ENCODE measurements at places on chromosomes 12 and 14.

- no peak for DNase-seq
These were observed 108.0 kb downstream of the DERA start for GRCh38 chr12:16019136-16019535.

- no peak for DNase-seq
These were observed 10.7 kb upstream of the LRTM2 start for GRCh38 chr12:1809591-1810190.

GRCh38 chr12:105487963-105488362 is 157.5 kb downstream of the C12orf75 start:
- no peak for DNase-seq

DNA sequence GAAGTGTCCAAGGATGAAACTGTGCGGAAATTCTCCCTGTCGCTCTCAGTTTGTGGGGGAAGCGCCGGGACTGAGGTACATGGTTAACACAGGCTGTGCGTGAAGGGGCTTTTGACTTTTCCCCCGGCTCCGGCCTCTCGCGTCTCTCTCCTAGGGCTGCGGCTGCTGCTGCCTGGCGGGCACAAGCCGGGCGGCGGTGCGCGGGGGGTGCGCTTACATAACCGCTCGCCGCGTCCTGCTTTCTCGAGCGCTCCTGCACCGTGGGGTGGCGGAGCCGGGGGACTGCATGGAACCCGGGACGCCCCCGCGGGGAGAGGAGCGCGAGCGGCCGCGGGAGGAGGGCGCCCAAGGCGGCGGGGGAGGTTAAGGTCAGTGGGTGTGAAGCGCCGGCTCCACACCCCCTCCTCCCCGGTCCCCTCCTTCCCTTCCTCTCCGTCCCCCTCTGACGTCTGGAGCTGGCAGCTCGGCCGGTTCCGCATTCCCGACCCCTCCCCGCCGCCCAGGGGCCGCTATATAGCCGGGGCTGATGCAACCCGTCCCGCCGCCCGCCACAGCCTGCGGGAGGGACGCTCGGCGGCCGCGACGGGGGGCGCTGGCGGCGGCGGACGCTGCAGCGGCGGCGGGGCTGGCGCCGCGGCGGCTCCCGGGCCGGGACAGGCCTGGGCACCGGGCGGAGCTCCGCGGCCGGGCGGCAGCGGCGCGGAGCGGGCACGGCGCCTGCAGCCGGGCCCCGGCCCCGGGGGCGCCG is at the start of gene JDP2:
Gene JDP2, plus strand, starts transcription at position 541 of the 748 bp plus-strand sequence. CDS start 9,899 bp downstream, outside the sequence.
- DNase-seq = peak; percentile 64

DNA sequence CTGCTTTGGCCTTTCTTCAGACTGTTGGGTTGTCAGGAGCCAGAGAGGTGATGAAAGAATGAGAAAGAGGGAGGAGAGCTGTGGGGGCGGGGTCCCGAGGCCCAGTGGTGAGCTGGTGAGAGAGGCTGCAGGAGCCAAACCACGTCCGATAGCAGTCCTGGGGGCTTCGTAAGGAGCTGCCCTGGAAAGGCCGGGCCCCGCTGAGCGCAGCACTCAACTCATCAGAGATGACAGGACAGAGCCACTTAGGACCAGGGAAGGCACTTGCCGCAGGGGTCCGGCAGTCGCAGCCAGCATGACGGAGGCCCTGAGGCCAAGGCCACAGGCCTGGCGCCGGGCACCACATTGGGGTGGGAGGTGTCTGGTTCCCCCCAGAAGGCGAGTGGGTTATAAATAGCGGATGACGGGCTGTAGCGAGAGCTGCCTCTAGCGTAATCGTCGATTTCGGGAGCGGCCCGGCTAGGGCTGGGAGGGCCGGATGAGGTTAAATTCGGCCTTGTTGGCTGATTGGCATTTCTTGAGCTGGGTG is 179.0 kb downstream of the TSPAN9 start:
- no peak for DNase-seq

DNA sequence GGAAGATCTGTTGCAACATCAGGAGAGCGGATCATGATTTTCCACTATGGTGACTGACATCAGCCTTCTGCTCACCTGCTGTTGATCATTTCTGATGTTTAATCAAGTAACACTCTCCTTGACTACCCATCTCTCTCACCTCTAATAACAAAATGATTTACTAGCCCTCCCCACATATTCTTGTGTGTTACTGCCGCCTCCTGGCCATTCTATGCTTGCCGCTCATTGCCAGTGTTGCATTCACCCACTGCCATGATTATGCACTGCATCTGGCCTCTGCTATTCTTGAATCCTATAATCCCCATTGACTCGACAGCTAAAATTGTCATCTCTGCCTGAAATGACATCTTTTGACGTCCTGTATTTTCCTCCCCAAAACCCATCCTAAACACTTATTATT is 113.8 kb downstream of the RERGL start:
- no peak for DNase-seq

DNA sequence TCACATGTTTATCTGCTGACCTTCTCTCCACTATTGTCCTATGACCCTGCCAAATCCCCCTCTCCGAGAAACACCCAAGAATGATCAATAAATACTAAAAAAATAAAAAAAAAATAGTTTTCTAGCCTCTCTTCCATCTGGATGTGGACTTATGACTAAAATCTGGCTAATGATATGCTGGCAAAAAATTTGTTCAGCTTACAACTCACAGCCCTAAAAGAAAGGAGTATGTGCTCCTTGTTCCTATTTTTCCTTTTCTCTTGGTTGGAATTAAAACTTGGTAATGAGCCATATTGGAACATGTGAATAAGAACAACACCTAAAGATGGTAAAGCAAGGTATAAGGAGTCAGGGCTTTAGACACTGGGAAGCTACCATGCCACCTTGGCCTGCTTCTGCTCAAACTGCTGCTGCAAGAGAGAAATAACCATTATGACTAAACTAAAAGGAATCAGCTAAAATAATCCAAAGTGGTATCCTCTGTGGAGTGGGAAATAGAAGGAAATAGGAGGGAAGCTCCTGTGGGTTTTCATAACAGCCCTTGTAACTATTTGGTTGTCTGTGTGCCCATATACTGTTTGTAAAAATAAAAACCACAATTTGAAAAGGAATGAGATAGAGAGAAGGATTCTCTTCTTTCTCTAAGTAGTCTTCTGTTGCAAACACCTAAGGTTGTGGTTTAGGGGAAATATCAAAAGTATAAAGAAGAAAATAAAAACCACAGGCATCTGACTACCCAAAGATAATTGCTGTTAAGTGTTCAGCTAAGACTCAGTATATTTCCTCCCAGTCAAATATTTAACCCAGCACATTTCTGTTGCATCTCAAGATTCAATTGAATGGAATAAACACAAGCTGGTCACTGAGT is 53.8 kb downstream of the SDR9C7 start:
- DNase-seq = no peak

DNA sequence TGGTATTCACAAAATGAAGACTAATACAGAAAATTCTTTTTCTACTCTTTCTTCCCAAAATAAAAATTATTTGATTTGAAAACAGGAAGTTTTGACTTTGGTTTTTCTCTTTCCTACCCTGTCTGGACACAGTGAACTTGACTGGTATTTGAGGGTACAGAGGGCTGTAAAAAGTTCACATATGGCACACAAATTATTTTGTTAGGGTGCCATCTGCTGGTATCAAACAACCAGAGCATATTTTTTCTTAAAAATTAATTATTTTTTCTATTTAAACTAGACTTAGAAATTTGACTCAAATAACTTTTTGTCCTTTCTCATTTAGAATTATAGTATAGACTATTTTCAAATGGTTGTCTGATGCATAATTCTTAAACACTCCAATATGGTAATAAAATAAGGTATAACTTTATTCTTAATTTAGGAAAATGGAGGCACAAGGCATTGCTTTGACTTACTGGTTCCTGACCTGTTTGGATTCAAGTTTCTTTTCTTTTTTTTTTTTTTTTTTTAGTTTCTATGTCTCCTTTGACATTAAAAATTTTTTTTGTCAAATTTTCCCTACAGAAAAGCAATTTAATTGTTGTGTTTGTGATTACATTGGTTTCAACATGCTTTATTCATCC is 390.6 kb downstream of the PRKD1 start:
- DNase-seq = no peak

DNA sequence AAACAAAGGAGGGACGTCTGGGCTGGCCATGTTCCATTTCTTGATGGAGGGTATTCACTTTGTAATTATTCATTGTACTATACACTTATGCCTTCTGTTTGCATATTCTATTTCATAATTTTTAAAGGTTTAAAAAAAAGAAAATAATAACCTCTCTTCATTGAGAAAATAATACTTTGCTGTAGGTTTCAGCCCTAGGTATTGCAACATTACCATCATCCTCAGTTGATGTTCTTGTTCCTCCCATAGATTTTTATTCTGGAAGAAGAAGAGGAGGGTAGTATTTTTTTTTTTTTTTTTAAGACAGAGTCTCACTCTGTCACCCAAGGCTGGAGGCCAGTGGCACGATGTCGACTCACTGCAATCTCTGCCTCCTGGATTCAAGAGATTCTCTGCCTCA is 54.7 kb downstream of the PHLDA1 start:
- no peak for DNase-seq

GRCh38 chr12:27651201-27651600 is 45.0 kb upstream of the REP15 start:
- DNase-seq = no peak

GRCh38 chr12:57404966-57405640 is 25.7 kb downstream of the R3HDM2 start:
- DNase-seq = no peak

DNA sequence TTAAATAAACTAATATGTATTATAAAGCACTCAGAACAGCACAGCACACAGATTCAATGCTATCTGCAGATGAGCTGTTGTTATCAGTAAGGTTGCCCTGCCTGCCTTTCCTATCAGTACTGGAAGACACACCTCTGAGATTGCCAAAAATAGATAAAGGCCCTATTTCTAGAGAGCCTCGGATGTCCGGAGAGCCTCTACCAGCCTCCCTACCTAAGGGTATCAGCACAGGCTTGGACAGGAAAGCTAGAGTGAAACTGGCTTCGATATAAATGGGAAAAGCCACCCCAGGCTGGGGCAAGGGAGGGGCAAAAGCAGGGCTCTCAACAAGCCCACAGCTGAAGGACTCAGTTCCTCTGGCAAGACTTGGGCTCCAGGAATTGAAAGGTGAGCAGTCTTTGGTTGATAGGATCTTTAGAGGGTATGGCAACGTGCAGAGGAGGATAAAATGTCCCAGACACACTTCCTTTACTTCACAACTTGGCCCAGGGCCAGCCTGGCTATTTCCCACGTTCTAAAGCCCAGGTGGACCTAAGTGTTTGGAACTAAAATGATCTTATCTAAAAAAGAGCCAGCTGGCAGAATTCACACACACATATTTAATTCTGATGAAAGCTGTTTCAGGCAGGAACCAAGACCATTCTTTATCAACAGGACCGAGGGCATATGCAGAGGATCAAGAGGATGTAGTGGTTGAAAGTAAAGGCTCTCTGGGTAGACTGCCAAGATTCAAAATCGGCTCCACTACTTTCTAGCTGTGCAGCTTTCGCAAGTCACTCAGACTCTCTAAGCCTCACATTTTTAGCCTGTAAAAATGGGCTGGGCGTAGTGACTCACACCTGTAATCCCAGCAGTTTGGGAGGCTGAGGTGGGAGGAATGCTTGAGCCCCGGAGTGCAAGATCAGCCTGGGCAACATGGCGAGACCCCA is 37.8 kb upstream of the ITPR2 start:
- DNase-seq = no peak

DNA sequence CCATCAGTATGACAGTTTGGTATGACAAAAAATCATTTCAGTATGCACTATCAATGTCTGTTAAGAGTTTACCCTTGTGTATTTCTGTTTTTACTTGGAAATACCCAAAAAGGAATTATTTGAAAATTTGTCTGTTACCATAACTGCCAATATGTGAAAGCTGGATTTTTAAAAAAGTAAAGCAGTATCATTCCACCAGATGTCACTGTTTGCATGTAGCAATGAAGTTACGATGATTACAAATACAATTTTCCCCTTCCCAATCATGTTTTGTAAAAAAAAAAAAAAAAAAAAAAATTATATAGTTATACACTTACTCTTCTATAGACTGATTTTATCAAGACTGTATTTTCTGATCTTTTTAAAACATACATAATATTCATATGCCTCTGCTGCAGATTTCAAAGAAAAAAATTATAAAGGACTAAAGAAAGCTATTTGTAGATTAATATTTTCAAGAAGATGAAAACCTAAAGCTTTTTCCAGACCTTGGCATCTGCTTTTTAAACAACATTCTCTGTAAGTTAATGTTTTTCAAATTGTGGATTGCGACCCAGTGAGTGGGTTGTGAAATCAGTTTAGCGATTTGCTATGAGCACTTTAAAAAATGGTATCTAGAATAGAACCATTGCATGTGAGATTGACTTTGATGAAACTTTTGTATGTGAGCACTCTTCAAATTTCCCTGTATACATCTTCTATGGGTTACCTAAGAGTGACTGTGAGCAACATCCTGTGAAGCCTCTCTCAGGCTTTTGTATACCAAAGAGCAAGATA is 114.2 kb downstream of the TTC6 start:
- no peak for DNase-seq

- no peak for DNase-seq
These were observed 13.3 kb downstream of the KIF26A start for GRCh38 chr14:104151566-104152245.

DNA sequence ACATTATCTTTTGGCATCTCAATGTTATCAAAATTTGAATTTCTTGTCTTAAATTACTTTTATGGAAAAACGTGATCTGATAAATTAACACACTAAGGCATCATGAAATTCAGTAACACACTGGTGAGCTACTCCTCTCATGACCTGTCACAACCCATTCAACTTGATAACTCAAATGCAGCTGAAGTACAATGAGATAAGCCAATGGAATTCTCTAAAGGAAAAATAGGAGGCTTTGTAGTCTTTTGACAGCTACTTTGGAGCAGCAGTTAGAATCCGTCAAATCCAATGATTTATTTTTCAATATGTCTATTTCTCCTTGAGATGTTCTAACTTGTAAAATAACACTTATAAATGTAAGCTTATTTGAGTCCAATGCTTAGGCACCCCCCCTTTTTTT is 1029.4 kb downstream of the TRHDE start:
- no peak for DNase-seq

DNA sequence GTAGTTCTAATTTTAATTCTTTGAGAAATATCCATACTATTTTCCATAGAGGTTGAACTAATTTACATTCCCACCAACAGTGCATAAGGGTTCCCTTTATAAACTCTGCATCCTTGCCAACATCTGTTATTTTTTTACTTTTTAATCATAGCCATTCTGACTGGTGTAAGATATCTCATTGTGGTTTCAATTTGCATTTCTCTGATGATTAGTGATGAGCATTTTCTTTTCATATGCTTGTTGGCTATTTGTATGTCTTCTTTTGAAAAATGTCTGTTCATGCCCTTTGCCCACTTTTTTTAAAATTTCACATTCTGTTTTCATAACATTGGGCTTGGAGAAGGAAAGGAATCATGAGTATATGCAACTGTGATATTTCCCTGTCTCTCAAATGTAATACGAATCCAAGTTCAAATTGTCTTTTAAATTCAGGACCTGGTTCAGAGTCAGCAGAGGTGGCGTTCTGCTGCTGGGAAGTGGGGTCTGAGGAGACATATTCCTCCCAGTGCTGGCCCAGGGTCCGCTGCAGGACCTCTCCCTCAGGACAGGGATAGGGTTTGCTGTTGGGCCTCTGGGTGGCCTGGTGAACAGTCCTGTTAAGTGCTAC is 81.2 kb upstream of the ETV6 start:
- no peak for DNase-seq
